ENCODE measurements at places on chromosomes 16 and 17.
A peak's percentile ranks its signal among the peaks of the same experiment; 100 is the strongest.

GRCh38 chr17:16491131-16491702, 776 bp downstream of the LRRC75A start:
- no peak for DNase-seq

DNA sequence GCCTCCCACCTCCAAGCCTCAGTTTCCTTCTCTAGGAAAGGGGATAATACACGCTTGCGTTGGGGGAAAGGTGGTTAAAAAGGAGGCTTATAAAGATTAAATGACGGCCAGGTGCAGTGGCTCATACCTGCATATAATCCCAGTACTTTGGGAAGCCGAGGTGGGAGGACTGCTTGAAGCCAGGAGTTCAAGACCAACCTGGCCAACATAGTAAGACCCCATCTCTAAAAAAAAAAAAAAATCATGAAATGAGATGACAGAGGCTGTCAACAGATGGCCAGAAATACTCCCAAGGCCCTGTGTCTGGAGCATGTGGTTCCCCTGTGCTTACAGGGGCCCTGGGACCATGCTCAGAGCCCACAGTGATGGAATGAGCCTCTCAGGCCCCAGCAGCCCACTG, 30.4 kb downstream of the RTN4RL1 start:
- no peak for DNase-seq

- DNase-seq = no peak
These were observed 2.2 kb upstream of the PDP2 start for GRCh38 chr16:66878067-66878466.

GRCh38 chr17:56064506-56064905, 88.8 kb upstream of the ANKFN1 start:
- no peak for DNase-seq

- no peak for DNase-seq
These were observed 10.0 kb upstream of the CLUH start for GRCh38 chr17:2721603-2722002.

GRCh38 chr17:75010683-75011400, 1.6 kb upstream of the MRPL58 start:
- no peak for DNase-seq

GRCh38 chr16:31274831-31275816, 15.3 kb downstream of the ITGAM start:
- DNase-seq = no peak

DNA sequence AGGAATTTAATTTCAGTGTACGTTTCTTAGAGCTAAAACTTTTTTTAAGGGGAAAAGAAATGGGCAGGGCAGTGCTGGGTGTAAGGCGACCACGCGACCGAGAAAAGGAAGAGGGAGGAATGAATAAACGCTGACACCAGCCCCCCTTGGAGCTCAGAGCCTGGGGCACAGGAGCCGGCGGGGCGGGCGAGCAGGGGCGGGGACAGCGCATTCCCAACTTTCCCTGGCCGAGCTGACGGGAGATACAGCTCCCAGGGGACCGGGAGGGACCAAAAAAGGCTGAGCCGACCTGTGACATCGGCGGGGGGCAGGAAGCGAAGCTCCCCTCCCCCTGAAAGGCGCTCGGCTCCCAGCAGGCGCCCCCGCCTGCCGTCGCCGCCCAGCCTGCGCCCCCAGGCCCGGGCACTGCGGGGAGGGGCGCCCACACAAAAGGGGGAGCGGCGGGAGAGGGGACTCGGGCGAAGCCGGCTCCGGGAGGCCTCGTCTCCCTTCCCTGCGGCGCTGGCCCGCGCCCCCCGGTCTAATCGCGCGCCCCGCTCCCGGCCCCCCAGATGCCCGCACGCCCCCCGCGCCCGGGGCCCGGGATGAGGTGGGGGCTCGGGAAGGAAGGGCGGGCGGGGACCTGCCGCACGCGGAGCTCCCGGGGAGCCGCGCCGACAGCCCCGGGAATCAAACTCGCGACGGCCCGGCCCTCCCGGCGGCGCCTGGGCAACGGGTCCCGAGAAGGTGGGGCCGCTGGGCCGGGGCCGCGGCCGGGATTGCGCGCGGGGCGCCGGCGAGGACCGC, 622 bp downstream of the CUEDC1 start:
- DNase-seq = no peak

DNA sequence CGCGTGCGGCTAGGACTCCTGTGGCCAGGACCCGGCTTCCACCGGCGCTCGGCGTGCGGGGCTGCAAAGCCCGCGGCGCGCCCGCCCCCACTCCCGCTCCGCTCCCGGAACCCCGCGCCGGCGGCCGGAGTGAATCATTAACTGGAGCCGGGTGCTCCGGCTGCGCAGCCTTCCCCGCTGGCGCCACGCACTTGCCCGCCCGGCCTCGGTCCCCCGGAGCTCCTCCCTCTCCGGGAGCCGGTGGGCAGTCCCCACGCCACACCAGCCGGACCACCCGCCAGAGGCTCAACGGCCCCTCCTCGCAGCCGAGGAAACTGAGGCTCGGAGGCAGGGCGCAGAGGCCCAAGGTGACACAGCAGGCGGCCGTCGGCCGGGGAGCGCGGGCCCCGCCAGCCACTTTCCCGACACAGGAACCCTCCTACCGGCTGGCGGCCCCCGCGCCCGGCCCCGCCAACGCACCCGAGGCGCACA, 580 bp downstream of the BCAR1 start:
- no peak for DNase-seq

DNA sequence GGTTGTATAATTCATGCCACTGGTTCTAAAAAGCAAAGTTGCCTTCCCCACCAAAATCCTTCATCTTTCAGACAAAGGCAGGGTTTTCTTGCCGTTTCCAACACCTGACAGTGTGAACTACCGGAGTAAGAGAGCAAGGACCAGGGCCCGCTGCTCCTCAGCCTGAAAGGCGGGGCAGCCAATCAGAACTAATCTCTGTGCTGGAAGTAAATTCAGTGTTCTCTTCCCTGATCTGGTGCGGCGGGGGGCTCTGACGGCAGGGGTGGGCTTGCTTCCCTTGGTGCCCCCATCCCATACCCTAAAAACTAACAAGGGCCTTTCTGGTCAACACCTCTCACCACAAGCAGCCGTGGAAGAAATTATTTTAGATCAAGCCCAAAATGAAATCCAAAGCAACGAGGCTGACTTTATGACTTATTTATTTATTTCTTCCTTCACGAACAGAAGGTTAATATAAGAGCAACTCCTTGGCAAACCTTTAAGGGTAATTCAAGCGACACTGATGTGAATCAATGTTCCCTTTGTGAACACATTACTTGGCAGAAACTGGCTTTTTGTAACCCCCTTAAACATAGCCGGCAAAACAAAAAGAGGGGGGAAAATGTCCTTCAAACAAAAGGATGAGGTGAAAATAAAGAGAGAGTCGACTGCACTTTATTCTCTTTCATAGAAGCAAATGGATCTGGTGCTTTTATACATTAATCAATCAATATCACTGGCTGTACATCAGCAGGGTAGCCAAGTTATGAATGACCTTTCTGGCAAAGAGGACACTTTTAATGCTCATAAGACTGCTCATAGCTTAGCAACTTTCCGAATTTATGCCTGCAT, 189.9 kb downstream of the ZFHX3 start:
- no peak for DNase-seq

DNA sequence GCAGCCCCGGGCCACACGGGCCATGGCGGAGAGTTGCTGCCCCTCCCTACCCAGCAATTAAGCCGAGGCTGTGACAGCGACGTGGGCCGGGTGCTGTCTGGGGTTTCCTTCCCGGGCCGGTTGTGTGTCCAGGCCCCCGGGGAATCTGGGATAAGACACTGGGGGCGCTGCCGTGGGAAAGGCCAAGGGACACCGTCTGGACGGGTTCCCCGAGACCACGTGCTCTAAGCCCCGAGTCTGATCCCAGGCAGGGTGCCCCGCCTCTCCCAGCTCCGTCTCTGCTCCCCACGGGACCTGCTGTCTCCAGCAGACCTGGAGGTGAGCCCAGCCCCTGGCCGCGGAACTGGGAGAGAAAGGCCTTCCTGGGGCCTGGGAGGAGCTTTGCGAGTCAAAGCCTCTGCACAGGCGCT, 92.2 kb downstream of the IRX3 start:
- no peak for DNase-seq

DNA sequence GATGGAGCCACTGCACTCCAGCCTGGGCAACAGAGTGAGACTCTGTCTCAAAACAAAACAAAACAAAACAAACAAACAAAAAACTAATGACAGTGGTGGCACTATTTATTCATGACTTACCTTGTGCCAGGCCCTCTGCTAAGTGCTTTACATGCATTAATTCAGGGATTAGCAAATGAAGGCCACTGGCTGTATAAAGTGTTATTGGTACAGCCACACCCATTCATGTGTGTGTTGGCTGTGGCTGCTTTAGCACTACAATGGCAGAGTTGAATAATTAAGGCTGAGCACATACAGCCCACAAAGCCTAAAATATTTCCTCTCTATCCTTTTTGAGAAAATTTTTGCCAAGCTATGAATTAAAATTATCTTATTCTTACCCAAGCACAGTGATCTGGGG, 531.8 kb upstream of the CDH5 start:
- no peak for DNase-seq

DNA sequence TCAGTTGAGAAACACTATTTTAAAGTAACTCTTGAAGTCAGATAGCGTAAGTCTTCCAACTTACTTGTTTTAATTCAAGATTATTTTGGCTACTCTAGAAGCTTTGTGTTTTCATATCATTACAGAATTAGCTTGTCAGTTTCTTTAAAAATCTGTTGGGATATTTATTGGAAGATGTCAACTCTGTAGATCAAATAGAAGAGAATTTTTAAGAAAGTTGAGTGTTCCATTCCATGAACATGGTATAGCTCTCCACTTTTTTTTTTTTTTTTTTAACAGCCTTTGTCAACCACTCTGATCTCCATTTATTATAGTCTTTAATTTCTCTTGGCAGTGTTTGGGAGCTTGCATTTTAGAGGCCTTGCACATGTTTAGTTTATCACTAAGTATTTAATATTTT, 28.7 kb downstream of the NLK start:
- no peak for DNase-seq

GRCh38 chr17:31688701-31689100, 170.3 kb downstream of the COPRS start:
- DNase-seq = no peak

GRCh38 chr17:21094298-21094704, 32.5 kb upstream of the DHRS7B start:
- DNase-seq = no peak

- no peak for DNase-seq
These were observed 145.6 kb downstream of the CCDC182 start for GRCh38 chr17:57599271-57600045.

DNA sequence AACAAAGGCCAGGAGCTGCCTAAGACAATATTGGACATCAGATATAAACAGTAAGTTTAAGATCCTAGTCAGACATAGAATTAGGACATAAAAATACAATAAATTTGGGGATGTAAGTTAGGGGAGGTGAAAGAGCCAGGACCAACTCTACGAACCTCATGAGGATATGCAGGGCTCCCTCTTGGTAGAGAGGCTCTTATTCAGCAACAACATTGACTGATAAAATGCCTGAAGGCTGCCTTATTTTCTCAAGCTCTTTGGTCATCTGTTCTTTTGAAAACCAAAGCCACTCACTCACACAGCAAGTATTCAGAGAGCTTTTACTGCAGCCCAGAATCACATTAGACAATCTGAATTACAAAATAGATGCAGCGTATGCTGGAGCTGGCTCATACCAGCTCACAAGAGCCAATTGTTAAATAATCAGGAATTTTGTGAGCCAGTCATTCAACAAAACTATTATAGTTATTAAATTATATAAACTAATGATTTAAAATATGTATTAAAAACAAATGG, 108.6 kb upstream of the CLEC3A start:
- peak; percentile 38 for DNase-seq

- DNase-seq = no peak
These were observed 38.5 kb downstream of the OTOA start for GRCh38 chr16:21702276-21702675.

GRCh38 chr17:79027925-79028491, 4.0 kb downstream of the C1QTNF1 start:
- no peak for DNase-seq

GRCh38 chr17:2262135-2262587, 41.4 kb downstream of the SMG6 start:
- DNase-seq = no peak

- DNase-seq = no peak
These were observed at the start of gene EMP2 for GRCh38 chr16:10579965-10580882. TSS of gene EMP2 (minus strand) at chr16:10580598. CDS start at chr16:10547617, 32,981 bp downstream.

DNA sequence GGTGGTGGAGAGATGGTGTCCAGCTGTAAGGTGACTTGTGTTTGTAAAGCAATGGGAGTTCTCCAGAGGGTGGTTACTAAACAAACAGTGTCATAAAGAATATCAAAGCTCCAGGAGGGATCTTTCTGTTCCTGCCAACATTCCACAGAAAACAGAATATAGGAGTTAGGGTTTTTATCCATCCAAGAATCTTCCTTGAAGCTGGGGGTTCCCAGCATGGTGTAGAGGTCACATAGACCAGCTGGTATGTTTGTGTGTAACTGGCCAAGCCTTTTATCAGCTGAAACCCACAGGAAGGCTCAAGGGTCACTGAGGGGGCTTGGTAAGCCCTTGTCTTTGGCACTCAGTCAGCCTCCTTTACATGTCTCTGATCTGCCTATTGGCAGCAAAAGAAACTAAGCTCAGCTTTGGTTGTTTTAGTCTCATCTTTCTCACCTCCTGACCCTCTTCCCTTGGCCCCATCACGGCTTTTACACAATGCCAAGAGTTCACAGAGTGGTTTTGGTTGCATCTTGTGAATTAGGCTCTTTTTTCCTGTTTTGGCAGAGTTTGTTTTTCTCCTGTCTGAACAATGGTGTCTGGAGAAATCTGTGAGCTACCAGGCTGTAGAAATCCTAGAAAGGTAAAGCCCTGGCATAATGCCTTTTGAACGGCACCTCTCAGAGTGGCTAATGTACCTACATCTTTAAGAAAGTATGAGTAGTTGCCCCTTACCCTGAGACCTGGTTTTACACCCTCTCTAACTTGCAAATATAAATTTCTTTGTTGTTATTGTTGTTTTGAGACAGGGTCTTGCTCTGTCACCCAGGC, 4.6 kb downstream of the CNTD1 start:
- DNase-seq = no peak

DNA sequence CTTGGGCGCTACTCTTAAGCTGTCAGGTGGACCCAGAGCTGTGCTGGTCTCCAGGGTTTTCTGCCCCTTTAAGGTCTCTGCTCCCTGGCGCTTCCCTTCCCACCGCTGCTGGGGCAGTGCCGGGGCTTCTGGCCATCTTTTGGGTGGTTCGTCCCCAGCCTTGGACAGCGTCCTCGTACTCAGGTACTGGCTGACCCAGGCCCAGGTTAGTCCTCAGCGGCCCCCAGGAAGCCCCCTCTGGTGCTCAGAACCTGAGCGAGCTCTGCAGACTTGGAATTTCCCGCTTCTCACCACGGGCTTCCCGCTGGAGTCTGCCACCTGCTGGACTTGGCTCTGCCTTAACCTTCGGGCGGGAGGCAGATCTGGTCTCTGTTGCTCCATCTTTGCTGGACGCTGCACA, 94.1 kb upstream of the ZNF750 start:
- DNase-seq = no peak

- no peak for DNase-seq
These were observed 23.9 kb downstream of the NLRC5 start for GRCh38 chr16:57013229-57013628.

DNA sequence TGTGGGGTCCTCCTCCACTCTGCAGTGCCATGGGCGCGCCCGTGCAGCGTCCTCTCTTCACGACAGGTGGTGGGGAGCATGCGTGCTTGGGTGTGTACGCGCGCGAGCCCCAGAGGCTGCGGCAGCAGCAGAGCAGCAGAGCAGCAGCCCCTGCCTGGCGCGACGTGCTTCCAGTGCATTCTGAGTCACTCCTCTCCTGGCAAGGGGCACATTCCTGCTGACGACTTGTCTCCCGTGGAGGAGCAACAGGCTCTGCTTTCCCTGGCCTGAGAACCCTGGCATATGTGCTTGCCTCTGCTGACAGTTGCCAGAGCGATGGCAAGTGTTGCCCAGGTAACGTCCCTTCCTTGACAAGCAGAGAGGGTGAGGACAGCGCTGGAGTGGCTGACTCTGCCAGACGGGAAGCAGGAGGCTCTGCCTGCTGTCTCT, 133.8 kb upstream of the PLCG2 start:
- peak; percentile 79 for DNase-seq
